Nephron progenitor cell (in vitro differentiated cells): ENCODE measurements at places on chromosomes 4 and X.

DNA sequence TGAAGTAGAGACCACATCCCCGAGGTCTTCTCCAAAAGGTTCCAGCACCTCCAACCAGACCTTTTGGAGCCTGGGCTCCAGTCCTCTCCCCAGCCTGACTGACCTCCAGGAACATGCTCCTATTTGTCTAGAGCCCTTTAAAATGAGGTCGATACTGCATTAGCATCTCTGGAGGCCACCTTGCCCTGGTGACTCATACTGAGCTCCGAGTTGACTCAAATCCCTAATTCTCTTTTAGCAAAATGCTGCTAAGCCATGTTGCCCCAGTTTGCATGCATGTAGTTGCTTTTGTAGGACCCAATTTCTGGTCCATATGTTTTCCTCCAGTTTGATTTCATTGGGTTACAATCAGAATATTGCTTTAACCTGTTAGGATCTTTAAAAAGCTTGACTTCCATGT lies 43.5 kb upstream of the CITED1 start:
- DNase-seq, result no peak

DNA sequence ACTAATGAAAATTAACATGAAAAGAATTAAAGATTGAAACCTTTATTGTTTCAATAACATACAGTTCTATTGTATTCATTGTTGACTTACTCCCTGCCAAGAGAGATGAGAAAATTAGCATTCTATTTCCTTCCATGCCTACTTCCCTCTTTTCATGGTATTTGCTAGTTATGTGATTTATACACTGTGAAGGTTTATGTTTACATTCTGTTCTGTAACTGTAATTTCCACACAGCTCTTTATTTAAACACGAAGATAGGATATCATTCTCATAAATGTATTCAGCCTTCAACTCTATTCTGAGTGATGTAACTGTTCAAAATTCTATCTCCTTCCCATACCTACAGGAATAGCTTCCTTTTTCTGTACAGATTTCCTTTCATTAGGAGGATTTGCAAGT lies 6.6 kb downstream of the CCDC110 start:
- no peak for DNase-seq

DNA sequence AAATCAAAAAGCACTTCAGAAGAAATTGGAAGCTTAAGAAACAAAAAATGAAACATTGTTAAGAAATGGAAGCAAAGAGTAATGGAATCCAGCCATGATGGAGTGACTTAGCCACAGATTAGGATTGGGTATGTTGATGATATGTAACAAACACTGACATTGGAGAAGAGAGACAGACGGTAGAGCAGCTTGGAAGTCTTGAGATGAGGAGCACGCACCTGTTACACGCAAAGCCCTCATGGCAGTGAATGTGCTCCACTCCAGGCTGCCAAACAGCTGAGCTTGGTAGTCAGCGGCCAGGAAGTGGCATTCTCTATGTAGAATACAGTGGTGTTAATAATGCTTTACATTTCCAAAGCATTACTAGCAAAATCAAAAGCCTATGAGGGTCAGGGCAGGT lies 56.9 kb upstream of the GPRIN3 start:
- no peak for DNase-seq

- DNase-seq, result no peak
These were observed 56.2 kb downstream of the NAF1 start for GRCh38 chr4:163110442-163110841.

DNA sequence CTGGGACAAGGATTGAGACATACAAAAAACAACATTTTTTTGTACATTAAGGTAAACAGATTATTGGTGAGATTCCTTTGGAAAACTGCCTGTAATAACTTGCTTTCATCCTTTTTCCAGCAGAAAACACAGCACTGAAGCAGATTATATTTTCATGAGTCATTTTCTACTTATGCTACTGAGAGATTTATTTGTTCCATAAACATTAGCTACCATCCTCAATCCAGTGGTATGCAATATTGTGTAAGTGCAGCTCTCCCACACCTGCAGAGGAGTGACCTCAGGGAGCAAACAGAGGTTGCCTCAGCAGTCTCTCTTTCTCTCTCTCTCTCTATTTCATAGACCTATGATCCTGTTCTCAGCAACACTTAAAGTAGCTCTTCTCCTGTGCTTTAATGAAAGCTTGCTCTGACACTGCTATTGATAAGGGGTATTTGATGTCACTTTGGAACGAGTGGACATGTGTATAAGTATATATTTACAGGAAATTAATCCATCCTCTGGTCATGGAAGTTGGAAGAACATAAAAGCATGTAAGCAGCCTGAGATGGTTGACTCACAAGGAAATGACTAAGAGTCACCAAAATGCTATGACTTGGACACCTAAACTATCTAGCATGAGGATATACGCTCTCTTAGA lies 163.7 kb upstream of the SPANXC start:
- DNase-seq, result no peak

DNA sequence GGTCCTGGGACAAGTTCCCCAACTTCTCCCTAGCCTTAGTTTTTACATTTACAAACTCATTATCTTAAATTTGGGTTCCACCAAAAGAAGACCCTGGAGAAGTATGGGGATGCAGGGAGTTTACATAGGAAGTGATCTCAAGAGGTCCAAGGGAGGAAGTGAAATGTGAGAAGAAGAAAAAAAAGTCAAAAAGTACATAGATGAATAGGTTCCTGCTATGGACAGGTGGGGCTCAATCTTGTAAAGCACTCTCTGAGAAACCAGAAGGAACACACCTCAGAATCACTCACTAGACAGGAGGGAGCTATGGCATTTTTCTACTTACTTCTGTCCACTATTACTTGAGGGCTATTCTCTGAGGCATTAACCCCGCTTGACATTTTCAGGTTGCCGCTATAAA lies 56.6 kb downstream of the ARHGAP6 start:
- DNase-seq, result no peak

GRCh38 chrX:21659320-21659719 lies 1.2 kb upstream of the KLHL34 start:
- no peak for DNase-seq

- DNase-seq, result no peak
These were observed 214.9 kb upstream of the UGT8 start for GRCh38 chr4:114383721-114384120.

- DNase-seq, result no peak
These were observed 13.5 kb downstream of the TIMP1 start for GRCh38 chrX:47595716-47596251.

GRCh38 chrX:93591398-93591797 lies 82.0 kb downstream of the NAP1L3 start:
- no peak for DNase-seq

DNA sequence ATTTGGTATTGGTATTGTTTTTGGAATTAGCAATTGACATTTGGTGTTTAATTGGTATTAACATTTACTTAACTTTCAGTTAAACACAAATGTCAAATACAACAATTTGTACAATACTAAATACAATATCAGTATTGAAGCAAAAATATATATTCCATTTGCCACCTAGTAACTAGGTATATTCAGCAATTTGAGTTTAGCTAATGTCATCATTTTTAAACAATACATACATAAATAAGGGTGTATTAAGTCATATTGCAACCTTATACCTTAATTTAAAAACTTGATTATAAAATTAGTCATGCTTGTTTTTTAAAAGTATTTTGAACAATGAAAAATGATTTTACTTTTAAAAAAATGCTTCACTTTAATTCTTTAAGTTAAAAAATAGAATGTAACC lies 53.3 kb downstream of the FBXO8 start:
- no peak for DNase-seq

DNA sequence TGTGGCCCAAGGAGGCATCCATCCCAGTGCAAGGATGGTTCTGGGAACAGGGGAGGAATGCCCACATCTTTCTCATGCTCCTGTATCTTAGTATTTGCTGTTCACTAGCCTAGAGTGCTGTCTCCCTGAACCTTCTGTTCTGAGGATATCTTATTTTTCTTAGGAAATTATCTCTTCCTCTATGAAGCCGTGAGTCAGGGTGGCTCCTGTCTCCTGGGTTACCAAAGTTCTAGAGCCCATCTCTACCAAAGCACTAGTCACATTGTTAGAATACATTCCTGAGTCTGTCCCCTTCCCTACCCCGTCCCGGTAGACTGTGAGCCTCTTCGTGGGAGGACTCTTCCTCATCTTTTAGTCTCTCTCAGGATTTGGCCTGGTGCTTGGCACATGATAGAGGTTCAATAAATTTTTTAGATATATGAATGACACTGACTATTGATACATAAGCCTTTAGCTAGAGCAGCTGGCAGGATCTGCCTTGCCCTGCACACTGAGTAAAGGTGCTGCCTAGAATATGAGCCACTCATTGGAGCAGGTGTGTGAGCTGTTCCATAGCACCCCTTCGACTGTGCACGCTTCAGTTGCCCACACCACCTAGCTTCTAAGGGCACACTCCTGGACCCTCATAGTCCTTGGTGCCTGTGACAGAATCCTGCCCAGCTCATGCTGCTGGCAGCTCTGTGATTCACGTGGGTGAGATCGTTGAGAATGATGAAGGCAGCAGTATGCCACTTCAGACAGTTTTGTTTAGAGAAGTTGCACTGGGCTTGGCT lies 13.3 kb downstream of the CXCR3 start:
- DNase-seq, result no peak

DNA sequence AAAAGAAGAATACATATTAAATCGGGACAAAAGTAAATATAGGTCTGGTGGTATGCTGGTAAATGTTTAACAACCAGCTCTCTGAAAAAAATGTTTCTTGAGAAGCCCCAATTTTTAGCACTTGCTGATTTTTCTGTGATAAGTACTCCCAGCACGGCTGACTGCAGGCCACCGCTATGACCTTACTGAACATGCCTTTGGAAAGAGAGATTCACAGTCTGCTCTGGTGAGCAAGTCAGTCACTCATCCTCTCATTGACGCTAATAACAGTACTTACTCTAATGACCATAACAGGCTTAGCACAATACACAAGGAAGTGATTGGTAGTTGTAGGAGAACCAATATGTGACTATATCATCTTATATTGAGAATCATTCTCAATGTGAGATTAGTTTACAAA lies 98.9 kb upstream of the BLTP1 start:
- no peak for DNase-seq

DNA sequence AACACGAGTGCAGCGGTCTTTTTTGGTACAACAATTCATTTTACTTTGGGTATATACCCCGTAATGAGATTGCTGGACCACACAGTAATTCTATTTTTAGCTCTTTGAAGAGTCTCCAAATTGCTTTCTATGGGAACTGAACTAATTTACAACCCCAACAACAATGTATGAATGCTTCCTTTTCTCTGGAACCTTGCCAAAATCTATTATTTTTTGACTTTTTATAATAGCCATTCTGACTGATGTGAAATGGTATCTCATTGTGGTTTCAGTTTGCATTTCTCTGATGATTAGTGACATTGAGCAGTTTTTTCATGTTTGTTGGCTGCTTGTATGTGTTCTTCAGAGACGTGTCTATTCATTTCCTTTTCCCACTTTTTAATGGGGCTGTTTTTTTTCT lies 240.8 kb downstream of the STK32B start:
- no peak for DNase-seq

DNA sequence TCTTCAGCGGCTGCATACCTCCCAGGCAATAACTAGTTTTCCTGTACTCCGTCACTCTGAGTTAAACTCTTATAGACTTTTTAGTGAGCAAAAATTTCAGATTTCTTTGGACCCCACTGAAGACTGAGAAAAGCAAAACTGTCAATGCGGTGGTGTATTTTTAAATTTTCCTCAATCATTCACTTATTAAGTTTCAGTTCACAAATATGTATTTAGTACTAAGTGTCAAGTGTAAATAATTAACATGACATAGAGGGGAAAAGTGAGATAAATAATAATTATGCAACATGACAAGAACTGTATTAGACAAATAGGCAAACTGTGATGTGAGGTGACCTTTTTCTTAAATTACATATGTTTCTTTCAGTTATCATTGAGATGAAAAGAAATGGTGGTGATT lies 124.4 kb downstream of the NAF1 start:
- DNase-seq, result no peak

GRCh38 chr4:85244638-85245037 lies 230.3 kb upstream of the ARHGAP24 start:
- DNase-seq, result no peak

DNA sequence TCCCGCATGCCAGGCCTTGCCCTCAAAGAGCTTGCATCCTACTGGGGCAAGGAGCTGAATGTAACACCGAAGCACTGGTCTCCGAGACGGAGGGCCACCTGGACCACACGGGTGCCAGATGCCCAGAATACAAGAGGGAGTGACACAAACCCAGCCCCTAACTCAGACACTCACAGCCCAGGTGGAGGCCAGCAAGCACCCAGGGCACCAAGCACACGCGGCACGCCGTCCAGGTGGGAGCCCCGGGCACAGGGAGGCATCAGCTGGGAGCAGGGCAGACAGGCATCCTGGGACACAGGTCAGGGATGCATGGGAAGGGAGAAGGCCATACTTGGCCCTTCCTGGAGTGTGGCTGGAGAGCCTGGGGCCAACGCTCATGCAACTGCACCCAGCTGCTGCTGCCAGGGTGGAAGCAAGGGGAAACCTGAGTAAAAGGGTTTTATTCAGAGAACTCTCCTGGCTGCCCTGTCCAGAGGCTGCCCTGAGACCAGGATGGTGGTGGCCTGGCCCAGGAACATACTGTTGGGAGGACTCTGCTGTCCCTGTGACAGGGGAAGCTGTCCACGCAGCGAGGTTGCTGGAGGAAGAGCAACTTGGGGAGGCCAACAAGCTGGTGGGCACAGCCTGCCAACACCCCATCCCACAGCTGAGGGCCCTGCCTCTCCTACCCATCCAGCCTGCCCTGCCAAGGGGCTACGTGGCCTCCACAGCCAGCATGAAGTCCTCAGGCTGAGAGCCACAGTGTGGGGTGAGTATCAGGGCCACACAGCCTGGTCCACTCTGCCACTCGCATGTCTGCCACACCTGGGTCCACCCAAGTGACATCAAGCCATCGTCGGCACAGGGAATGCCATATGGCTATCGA lies 22.2 kb upstream of the PPP2R2C start:
- DNase-seq, result no peak

DNA sequence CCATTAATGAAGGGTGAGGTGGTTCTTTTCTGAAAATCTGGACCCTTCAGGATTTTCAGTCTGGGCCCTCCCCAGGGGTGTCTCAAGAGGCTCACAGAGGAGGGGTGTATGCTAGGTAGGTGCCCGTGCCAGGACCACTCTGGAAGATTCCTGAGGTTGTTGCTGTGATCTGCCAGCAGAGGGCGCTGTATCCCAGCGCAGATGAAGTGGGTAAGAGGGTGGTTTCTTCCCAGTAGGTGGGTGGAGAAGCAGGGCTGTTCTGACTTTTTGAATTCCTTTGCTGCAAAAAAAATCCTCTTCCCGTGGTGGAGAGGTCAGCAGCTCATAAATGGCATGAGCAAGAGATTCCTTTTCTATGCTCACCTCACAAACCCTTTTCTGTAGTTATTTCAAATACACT lies 51.1 kb downstream of the SCML1 start:
- DNase-seq, result peak; percentile 30

- no peak for DNase-seq
These were observed 25.6 kb upstream of the TADA2B start for GRCh38 chr4:7017446-7018048.

DNA sequence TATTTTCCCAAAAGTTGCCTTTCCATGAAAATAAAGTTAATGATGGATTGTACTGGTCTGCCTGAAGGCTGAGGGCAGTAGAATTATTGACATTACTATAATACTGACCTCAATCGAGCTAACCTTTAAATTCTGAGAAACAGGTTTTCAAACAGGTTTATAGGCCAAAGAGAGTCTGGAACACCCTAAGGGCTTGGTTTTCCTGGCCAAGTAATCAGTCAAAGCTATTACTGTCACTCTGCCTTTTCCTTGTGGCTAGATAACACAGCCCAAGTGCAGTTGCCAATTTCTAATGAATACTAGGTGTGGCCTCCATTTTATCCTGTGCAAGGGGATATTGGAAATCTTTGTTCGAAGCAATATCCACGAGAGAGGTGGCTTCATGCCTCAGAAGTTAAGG lies 75.2 kb downstream of the INTS12 start:
- no peak for DNase-seq

GRCh38 chr4:131974730-131975129 lies 1174.4 kb upstream of the PCDH10 start:
- DNase-seq, result no peak
